ENCODE measurements at places on chromosomes 16 and 17. TPM values are rescaled to one million over a fixed set of nuclear protein-coding genes. Genes with fewer than 3 reads are reported as not detected.

DNA sequence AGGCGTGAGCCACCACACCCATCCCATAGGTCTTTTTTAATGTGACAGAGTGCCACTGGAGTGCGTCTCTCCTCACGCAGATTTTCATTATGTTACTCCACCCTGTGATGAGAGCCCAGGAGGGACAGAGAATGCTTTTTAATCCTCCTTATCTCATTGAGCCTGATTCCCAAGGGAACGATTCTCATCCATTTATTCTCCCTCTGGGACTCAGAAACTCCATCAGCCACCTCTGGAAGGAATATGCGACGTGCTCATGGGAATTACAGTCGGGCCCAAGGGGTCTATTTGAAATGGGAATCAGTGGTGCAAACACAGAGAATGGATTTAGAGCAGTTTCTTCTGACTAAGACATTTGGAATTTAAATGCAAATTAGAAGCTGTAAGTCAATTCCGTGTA is 155.9 kb upstream of the HSBP1 start:
- DNase-seq, result no peak

GRCh38 chr17:679491-679890 is 35.1 kb downstream of the VPS53 start:
- no peak for DNase-seq

GRCh38 chr17:63505341-63505740 is 17.8 kb upstream of the KCNH6 start:
- DNase-seq, result no peak

GRCh38 chr17:18258356-18259038 is at the start of gene FLII:
FLII (minus strand) TSS chr17:18258738; CDS start chr17:18258690, 48 bp downstream.
- peak; percentile 22 for DNase-seq

GRCh38 chr17:1002412-1002753 is 5.5 kb downstream of the TIMM22 start:
- no peak for DNase-seq

GRCh38 chr17:75649687-75650086 is 16.5 kb downstream of the SMIM5 start:
- no peak for DNase-seq

SLC6A4 gene
- total RNA-seq, result not detected
